ENCODE measurements at places on chromosomes 4 and X.

GRCh38 chr4:6201580-6202091, 1.3 kb upstream of the JAKMIP1 start:
- DNase-seq, result no peak

GRCh38 chr4:21198683-21199082, 498.4 kb downstream of the PACRGL start:
- no peak for DNase-seq

DNA sequence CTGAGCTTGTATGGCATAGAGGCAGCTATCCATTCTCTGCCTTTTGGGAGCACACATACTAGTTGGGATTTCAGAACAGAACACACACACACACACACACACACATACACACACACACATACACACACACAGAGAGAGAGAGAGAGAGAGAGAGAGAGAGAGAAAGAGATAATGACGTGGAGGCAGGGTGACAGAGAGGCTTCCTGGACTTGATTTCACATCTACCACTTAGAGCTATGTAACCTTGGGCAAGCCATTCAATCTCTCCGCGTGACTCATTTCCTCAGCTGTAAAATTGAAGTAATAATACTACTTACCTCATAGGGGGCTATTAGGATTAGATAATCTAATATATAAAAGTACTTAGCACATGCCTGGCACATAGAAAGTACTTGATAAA, 12.3 kb upstream of the GRIA3 start:
- no peak for DNase-seq

DNA sequence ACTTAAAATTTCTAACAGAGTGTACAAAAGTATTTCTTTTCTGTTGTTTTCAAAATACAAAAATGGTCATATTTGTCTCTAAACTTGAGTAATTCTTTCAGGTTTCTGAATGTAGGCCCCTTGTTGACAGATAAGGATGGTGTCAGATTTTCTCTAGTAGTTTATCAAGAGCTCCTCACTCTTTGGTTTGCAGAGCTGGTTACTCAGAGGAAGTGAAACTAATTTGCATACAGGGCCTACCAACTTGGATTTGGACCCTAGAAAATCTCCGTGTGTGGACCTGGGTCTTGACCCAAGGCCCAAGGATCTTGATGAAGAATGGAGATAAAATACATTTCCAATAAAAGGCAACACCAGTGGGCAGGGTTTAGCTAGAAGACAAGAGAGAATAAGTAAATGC, 433 bp upstream of the ADH6 start:
- no peak for DNase-seq

DNA sequence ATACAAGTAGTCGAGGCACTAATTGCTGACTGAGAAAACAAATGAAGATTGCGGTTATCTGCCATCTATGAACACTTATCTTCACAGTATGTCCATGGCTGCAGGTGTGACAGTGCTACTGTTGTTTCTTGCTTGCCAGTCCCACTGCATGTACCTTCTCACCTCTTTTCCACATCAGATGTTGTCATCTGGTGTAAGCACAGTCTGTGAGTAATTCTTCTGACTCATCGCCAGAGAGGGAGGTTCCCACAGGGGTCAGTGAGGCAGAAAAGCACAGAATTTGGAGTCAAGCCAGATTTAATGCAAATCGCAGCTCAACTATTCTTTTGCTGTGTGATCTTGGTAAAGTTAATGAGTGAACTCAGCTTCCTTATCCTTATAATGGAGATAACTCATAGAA, 144.4 kb downstream of the GLRA2 start:
- peak; percentile 36 for DNase-seq

DNA sequence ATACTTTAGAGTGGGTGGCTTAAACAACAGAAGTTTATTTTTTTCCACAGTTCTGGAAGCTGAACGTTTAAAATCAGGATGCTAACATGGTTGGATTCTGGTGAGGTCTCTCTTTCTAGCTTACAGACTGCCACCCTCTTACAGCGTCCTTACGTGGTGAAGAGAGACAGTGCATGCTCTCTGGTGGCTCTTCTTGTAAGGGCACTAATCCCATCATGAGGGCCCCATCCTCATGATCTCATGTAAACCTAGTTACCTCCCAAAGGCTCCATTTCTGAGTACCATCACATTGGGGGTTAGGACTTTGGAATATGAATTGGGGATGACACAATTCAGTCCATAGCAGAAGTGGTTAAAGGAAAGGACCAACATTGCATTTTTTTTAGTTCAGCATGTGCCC, 132.8 kb downstream of the BMPR1B start:
- no peak for DNase-seq

GRCh38 chr4:189765736-189766135, 174.9 kb upstream of the FRG1 start:
- no peak for DNase-seq

GRCh38 chrX:64850371-64851082, 125.7 kb downstream of the ZC4H2 start:
- no peak for DNase-seq

DNA sequence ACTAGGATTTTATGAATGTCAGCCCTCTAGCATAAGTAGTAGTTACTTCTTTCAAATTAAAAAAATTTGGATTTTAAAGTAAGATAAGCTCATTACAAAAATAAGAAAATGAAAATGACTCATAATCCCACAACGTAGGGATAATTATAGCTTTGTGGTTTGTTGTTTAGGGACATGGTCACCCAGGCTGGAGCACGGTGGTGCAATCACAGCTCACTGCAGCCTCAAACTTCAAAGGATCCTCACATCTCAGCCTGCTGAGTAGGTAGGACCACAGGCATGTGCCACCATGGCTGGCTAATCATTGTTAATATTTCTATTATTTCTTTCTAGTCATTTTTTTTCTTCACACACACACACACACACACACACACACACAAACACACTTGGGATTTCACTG, 57.6 kb downstream of the PLAC1 start:
- DNase-seq, result no peak

- DNase-seq, result peak; percentile 27
These were observed 12.7 kb downstream of the ART3 start for GRCh38 chr4:76087007-76087769.

GRCh38 chr4:88738180-88738579, 40.6 kb upstream of the NAP1L5 start:
- DNase-seq, result no peak

DNA sequence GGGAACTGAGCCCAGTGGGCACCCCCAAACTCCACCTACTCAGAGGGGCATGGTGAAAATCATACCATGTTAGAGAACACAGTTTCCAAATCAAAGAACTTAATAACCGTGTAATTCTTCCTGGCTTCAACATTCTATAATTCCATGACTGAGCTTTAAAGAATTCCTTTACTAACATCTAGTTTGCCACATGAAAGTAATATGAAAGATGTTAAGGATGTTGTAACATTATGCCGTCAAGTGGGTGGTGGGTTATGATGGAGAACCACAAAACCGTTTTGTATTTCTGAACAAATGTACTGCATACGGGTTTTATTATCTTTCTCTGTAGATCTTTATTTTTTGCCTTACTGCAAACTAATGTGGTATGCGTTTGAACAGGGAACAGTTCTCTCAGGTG, 549.0 kb upstream of the MAGEB2 start:
- no peak for DNase-seq

- no peak for DNase-seq
These were observed 105.1 kb upstream of the SMIM31 start for GRCh38 chr4:164648849-164649212.

DNA sequence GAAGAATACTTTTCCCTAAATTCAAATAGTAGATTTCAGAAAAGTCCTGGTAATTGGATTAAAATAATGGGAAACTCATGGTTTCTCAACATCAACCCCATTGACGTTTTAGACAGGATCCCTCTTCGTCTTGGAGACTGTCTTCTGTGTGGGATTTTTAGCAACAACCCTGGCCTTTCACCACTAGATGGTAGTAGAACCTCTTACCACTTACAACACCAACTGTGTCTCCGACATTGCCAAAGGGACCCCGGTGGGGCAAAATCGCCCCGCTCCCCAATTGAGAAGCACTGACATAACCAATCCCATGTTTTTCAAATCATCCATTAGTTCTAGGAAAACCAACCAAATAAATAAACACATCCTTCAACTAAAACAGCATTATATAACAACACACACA, 16.9 kb upstream of the ANOS1 start:
- DNase-seq, result peak; percentile 40

- no peak for DNase-seq
These were observed 84.1 kb downstream of the NHS start for GRCh38 chrX:17459008-17459611.

DNA sequence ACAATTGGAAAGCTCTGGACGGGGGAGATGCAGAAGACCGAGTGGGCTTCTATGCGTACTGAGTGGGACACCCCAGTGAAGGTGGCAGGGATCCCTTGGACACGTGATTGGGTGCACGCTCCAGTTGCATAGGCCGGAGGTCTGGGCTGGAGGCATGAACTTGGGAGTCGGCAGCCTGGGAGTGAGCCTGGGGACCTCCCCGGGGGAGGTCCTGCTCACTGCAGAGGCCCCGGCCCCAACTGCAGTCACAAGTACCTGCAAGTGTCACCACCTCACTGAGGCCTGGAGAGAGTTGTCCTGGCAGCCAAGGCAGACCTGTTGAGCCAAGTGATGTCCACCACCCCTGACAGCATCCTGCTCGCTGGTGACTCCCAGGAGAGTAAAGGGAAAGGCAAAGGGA, 49.3 kb upstream of the HMX1 start:
- no peak for DNase-seq

DNA sequence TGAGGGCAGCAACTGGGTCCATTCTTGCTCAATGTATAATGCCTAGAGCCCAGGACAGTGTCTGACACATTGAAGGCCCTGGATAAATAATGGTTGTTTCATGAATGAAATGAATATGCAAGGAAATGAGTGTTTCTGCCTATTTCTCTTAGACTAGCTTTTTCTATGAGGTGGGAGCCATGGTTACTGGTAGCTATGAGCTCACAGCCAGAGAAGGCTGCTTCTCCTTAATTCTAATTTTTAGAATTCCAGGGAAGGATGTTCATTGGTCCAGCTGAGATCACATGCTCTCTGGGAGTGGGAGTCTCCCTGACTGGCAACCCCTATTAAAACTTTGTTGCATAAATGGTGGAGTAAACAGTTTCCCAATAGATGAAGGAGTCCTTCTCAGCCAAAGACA, 9.7 kb upstream of the DCUN1D4 start:
- no peak for DNase-seq

DNA sequence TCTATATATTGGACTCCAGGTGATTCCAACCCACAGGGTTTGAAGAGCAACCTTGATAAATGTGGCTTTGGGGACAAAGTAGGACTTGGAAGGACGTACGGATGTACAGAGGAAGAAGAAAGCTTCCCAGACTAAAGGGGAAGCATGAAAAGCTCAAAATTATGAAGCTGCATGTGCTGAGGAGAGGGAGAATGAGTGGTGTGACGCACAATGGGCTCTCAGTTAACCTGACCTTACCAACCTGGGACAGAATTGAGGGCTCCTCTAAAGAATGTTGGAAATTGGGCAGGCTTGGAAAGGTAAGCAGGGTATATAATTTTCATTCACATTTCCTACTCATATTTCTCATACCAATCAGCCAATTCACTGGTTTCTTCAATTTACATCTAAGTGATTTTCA, 10.5 kb upstream of the TIGD2 start:
- no peak for DNase-seq

DNA sequence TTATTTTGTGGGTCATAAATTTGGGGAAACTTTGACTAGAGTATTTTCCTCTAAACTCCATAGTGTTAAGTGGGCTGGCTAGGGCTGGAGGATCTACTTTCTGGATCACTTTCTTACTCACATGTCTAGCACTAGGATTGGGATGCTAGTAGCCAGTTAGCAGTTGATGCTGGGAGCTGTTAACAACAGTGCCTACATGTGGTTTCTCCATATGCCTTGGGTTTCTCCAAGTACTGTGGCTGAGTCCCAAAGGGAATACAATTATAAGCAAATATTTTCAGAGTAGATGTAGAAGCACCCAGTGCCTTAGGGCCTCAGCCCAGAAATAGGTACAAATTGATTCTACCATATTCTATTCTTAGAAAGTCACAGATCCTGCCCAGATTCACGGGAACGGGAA, 1614.9 kb downstream of the ARAP2 start:
- DNase-seq, result no peak

GRCh38 chr4:36511785-36512184, 230.4 kb downstream of the DTHD1 start:
- no peak for DNase-seq

DNA sequence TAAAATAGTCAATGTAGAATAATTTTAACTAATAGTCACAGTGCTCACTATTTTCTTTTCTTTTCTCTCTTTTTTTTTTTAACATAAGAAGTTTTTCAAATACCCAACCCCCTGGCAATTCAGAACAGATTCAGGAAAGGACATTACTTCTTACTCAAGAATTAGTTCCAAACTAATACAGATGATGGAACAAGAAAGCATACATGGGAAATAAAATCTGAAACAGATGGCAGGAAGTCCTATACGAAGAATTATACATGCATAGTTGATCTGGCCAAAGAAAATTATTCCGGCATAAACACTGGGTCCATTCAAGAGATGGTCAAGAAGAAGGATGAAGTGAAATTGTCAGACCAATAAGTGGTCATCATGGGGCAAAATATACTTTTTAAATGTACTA, 614.4 kb upstream of the INTU start:
- no peak for DNase-seq

DNA sequence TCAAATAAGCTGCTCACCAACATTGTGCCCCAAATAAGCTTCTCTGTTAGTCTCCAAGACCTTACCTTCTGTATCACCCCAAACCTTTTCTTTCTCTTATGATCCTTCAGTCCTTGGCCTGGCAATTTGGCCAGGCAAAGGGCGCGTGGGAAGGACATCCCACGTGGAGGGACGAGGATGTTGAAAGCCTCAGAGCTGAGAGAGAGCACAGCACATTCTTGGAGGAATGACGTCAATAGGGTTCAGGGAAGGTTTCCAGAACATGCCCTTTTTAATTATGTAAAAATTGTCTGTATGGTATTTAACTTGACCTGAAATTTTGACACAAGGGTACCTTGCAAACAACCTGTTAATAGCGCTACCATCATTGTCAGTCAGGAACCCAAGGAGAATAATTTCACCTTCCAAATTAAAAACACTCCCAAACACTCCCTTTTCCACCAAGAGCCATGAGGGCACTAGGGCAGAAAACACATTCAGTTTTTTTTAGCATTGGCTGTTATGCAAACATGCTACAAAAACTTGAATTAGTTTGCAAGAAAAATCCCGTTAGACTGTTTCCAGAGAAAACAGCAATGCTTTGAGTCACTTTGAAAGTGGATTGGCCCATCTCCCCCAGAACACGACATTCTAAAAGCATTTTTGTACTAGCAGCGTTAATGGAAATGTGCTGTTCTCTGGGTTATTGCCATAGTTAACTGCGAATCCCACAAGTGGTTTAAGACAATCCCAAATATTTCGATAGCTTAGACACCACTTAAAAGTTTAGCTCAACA, 183.2 kb upstream of the PUDP start:
- no peak for DNase-seq

- DNase-seq, result no peak
These were observed 113.6 kb upstream of the ADRA2C start for GRCh38 chr4:3652586-3652985.

- DNase-seq, result no peak
These were observed 301.3 kb downstream of the FBXW7 start for GRCh38 chr4:152234571-152234970.

GRCh38 chr4:76527666-76528065, 92.6 kb downstream of the SHROOM3 start:
- no peak for DNase-seq

GRCh38 chr4:106893395-106893881, 142.7 kb downstream of the DKK2 start:
- no peak for DNase-seq

Data from GM13977 (cell line).